ENCODE measurements at places on chromosomes 7 and 10.
A peak's percentile ranks its signal among the peaks of the same experiment; 100 is the strongest.

DNA sequence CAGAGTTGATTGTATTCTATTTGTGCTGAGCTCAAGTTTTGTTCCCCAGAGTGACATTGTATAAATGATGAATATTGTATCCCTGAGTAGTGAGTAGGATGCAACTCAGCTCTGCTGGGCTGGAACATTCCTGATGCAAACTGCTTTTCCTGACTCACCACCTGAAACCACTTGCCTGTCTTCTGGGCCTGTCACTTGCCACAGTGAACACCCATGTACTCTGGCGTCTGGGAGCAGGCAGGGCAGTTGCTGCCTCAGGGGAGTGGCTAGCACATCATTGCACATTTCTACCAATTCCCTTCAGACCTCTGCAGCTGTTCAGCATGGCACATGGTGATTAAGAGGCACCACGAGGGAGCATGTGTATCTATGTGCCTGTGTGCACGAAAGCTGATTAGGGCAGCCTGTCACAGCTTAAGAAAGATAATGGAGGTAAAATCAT, 157.3 kb downstream of the SND1 start:
- DNase-seq = no peak

DNA sequence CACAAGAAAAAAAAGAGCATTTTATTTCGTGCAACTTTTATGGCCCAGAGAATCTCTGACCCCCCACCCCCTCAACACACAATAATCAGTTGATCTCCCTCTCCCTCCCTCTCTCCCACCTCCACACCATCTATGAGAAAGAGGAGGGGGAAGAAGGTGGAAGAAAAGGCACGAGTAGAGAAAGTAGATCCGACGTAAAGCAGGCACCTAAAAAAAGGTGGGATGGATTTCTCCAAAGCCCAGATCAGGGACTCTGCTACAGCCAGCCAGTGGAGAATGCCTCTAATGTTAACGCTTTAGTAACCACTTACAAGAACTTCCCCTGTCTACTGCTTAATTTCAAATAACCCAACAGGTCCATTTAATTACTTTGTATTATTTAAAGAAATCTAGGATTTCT, 24.4 kb downstream of the KMT2C start:
- no peak for DNase-seq

DNA sequence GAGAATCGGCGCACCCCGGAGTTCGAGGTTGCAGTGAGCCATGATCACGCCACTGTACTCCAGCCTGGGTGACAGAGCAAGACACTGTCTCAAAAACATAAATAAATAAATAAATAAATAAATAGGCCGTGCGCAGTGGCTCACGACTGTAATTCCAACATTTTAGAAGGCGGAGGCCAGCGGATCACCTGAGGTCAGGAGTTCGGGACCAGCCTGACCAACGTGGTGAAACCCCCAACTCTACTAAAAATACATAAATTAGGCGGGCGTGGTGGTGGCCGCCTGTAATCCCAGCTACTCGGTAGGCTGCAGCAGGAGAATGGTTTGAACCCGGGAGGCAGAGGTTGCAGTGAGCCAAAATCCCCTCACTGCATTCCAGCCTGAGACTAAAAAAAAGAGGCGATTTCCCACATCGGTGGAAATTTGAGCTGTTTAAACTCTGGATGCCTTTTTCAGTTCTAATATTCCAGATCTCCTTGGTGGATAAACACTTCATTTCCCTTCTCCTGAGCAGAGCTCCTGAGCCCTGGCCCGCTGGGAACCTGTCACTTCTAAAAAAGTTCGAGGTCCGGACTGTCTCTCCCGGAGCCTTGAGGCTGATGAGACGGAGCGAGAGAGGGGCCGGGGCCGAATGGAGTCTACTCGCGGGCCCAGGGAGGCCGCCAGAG, 2.0 kb upstream of the NFKB2 start:
- DNase-seq = no peak

- DNase-seq = no peak
These were observed 29.8 kb downstream of the GPRIN2 start for GRCh38 chr10:46526682-46527038.

- no peak for DNase-seq
These were observed 12.9 kb upstream of the ABCA13 start for GRCh38 chr7:48158404-48158803.

GRCh38 chr10:34861293-34862021, 46.4 kb upstream of the PARD3 start:
- peak; percentile 47 for DNase-seq

GRCh38 chr10:105965141-105965540, 1199.4 kb downstream of the SORCS1 start:
- DNase-seq = no peak

DNA sequence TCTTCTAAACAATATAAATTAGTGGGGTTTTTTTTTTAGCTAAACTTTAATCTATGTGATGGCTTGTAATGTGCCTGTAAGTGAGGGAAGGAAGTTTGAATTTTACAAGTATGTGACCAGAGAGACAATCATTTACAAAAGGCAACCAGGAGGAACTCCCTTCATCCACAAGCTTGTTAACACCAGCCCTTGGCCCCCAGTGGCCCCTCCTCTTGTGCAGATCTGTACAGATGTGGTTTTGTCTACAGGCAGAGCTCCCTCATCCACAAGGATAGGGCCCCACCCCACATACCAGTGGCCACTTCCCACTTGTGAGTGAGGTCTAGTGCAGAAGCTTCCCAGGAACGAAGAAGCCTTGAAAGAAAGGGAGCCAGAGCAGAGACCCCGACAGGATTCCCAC, 234.1 kb upstream of the KMT2E start:
- DNase-seq = no peak

Measured in NCI-H2107 (cell line).